Iris pigment epithelial cell (primary cell): ENCODE measurements at places on chromosomes 16 and 17.
A peak's percentile ranks its signal among the peaks of the same experiment; 100 is the strongest.

DNA sequence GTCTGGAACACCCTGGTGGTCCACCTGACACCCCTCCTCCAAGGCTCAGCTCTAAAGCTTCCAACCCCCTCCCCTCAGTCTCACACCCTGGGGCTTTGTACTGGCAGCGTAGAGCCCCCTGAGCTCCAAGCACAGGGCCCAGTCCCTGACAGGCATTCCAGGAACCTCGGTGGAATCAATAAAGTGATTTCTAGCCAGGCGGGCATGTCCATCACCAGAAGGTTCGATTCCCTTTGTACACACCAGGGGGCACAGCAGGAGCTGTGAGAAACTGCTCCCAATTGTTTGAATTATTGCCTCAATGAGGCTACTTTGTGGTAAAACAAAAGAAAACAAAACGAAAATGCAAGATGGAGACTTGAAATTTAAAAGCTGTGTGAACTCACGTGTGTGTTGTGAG lies 51.8 kb downstream of the SMPD3 start:
- DNase-seq: peak; percentile 52

GRCh38 chr17:65509032-65509431 lies 52.4 kb downstream of the AXIN2 start:
- no peak for DNase-seq

GRCh38 chr16:17026600-17027242 lies 444.0 kb downstream of the XYLT1 start:
- DNase-seq: no peak

- no peak for DNase-seq
Measured at GRCh38 chr16:65136681-65137080, 14.8 kb upstream of the CDH11 start.

- no peak for DNase-seq
Measured at GRCh38 chr17:36728030-36728991, 126.9 kb downstream of the MRM1 start.
